ENCODE measurements at places on chromosomes 1 and 21.

DNA sequence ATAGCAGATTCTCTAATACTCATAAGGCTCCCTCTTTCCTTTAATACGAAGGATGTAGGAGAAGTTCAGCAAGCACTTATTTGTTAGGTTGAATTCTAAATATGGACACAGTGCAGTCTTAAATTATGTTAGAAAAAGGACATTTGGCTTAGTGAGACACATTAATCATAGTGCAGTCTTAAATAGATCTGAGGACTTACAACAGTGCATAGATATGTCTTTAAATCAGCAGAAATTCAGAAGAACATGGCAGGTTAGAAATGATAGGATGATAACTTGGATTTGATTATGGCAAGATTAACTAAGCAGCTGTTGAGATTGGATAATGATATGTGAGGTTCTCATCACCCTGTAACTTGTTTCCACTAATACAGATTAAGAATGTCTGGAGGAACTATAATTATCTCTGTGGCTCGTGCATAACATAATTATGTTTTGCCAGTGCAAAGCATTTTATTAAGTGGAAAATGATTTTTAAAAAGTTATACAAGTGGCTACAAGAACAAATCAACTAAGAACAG is 485.9 kb downstream of the USP25 start:
- no peak for DNase-seq

- no peak for DNase-seq
These were observed 46.0 kb upstream of the MACF1 start for GRCh38 chr1:39158327-39159086.

DNA sequence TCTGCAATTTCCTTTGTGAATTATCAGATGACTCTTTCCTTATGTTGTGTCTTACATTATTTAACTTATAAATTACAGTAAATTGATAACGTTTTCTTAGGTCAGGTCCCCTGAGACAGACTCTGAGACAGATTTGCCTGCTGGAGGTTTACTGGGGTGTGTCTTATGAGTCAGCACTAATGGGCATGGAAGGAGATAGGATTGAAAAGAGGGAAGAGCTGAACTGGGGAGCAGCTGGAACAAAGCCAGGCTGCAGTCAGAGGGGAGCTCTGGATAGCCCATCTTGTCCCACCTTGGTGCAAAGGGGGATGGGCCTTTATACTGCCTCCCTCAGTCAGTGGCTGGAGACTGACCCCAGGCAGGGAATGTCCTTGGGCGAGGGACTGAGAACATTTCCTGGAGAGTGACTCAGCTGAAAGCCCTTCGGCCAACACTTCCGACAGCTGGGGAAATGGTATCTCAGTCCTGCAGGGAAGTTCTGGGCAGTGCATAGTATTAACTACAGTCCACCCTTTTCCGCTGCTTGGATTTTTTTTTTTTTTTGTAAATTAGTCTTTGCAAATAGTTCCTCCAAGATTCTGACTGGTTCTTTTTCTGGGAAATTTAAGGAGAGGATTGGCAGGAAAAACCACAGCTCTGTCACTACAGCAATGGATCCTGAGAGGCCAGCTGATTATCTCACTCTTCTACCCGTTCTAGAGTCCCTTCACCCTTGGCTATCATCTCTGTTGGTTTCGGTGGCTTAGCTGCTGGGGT is 39.1 kb upstream of the CDC42BPA start:
- DNase-seq: no peak

DNA sequence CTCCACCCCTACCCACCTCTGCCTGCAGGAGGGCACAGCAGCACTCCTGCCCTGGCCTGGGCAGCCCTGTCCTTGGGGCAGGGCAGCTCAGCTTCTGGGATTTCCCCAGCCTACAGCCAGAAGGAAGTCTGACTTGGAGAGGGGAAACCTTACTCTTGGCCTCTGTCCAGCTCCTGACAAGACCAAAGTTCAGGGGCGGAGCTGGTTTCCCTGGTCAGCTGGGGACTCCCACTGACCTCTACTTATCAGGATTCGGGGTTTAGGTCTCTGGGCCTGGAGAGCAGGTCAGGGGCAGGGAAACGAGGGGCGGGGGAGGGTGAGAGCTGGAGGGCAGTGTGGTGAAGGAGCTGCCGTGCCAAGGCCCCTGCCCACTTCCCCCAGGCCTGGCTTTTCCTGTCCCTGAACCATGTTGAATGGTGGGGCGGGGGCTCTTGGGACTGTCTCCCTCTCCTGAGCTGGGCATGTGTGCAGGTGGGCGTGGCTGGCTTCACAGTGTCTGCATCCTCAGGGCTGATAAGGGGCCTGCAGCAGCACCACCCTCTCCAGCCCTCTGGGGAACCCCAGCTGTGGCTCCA is 16.8 kb upstream of the ETV3 start:
- no peak for DNase-seq

GRCh38 chr1:226695335-226695900 is 43.7 kb downstream of the ITPKB start:
- DNase-seq: no peak

DNA sequence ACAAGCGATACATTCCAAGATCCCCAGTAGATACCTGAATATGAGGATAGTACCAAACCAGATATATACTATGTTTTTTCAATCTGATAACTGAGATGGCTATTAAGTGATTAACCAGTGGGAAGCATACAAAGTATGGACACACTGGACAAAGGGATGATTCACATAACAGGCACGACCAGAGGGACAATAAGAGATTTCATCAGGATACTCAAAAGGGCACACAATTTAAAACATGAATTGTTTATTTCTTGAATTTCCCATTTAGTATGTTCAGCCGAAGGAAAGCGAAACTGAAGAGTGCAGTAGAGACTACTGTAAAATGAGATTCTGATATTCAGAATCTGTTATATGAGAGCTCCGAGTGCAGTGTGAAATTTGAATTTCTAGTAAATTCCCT is 10.6 kb downstream of the ZZZ3 start:
- no peak for DNase-seq

GRCh38 chr1:61606448-61607312 is 118.3 kb downstream of the TM2D1 start:
- DNase-seq: no peak

- no peak for DNase-seq
These were observed 40.3 kb upstream of the TRIM67 start for GRCh38 chr1:231121533-231121932.

- no peak for DNase-seq
These were observed 46.4 kb downstream of the ABCG1 start for GRCh38 chr21:42265231-42265812.

DNA sequence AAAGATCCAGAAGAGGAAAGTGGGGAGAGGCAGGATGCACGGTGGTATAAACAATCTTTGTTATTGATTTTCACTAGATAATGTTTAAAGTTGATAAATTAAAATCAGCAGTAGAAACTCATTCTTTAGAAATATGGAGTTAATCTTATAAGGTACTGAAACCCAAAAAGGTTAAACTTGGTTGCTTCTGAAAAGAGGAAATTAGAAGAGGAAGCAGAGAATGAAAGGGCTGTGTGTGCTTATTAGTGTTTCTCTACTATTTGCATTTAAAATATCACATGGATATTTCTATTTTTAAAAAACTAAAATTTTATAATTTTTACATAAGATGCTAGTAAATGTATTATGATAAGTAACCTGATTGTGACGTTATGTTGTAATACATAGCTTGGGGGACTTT is 24.4 kb downstream of the C1orf141 start:
- DNase-seq: no peak

DNA sequence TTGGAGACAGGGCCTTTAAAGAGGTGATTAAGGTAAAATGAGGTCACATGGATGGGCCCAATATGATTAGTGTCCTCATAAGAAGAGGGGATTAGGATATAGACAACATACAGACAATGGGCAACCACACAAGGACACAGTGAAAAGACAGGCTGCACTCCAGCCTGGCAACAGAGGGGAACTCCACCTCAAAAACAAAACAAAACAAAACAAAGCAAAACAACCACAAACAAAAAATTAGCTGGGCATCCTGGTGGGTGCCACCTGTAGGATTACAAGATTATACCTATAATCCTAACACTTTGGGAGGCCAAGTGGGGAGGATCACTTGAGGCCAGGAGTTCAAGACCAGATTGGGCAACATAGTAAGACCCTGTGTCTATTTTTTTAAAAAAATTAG is 4.8 kb upstream of the MDM4 start:
- no peak for DNase-seq

- DNase-seq: no peak
These were observed 156.9 kb downstream of the EDEM3 start for GRCh38 chr1:184597650-184598357.

- DNase-seq: no peak
These were observed 5.8 kb upstream of the PAQR7 start for GRCh38 chr1:25881266-25881665.

DNA sequence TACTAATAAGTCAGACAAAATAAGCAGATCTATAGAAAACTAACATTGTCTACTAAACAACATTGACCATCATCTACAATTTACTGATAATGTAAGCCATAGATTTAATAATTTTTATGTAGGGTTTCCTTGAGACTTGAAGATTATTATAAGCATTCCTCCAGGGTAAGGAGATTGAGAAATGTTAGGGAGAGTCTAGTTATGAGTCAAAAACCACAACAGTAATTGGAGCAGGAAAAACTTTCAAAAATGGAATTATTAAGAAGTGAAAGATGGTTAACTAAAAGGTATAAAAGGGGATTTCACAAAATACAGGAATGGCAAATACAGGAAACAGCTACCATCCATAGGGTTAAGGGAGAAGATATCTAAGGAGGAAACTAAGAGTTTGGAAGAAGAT is 12.4 kb upstream of the UHMK1 start:
- DNase-seq: no peak

Measured in activated CD4-positive, CD25-positive, alpha-beta regulatory T cell treated with anti-CD3 and anti-CD28 coated beads, Interleukin-2, amount 50 U/mL, for 16 hours (primary cell).